Small intestine (tissue), 16 donors: ENCODE measurements at places on chromosomes 6 and 20. TPM values are rescaled to one million over a fixed set of nuclear protein-coding genes. Genes with fewer than 3 reads are reported as not detected.

The KIAA0408 gene
- polyA plus RNA-seq, result 2.6 TPM

The SRSF12 gene
- 1.3 TPM for polyA plus RNA-seq

The RBM12 gene
- 6.9 TPM for polyA plus RNA-seq

The GRM1 gene
- 0.01 TPM for polyA plus RNA-seq

The VSX1 gene
- not detected for polyA plus RNA-seq

The SNRNP48 gene
- polyA plus RNA-seq, result 19.8 TPM

The RNF182 gene
- polyA plus RNA-seq, result 1.1 TPM

The SCGN gene
- 29.3 TPM for polyA plus RNA-seq

The OR11A1 gene
- not detected for polyA plus RNA-seq

The VWA7 gene
- polyA plus RNA-seq, result 3.0 TPM

The LKAAEAR1 gene
- polyA plus RNA-seq, result not detected

The PARD6B gene
- polyA plus RNA-seq, result 2.4 TPM
